ENCODE measurements at places on chromosomes 5 and 9.

GRCh38 chr9:97459326-97459725 is 42.1 kb upstream of the TMOD1 start:
- DNase-seq: no peak

- DNase-seq: no peak
These were observed 1.4 kb downstream of the MLLT3 start for GRCh38 chr9:20620650-20621470.

DNA sequence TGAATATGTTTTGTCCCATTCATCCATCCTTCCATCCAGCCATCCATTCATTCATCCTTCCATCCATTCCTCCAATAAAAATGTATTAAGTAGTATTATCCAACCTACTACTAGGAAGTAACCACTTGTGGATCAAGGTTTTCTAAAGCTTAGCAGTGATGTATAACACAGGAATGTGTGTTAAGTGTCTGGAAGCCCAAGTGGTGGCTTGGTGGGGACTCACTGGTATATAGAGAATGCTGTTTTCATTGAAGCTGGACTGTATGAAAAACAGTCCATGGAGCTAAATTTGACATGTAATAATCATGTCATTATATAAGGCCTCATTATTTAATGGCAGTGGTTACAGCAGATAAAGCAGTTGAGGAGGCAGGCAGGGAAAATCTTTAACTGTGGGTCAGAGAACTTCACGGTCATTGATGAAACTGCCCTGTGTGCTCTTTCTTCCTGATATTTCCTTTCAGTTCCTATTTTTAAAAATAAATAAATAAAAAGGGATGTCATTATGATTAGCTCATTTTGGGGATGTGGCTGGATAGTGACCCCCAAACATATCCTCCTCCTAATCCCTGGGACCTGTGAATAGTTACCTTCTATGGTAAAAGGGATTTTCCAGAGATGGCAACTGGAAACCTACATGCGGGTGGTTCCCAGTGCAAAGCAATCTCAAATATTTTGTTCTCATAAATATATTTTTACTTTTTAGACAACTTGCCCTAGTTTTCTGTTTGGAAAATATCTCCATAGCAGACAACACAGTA is 82.3 kb downstream of the DAPK1 start:
- peak; percentile 18 for DNase-seq

GRCh38 chr5:176319827-176320554 is 41.6 kb downstream of the KIAA1191 start:
- DNase-seq: no peak

DNA sequence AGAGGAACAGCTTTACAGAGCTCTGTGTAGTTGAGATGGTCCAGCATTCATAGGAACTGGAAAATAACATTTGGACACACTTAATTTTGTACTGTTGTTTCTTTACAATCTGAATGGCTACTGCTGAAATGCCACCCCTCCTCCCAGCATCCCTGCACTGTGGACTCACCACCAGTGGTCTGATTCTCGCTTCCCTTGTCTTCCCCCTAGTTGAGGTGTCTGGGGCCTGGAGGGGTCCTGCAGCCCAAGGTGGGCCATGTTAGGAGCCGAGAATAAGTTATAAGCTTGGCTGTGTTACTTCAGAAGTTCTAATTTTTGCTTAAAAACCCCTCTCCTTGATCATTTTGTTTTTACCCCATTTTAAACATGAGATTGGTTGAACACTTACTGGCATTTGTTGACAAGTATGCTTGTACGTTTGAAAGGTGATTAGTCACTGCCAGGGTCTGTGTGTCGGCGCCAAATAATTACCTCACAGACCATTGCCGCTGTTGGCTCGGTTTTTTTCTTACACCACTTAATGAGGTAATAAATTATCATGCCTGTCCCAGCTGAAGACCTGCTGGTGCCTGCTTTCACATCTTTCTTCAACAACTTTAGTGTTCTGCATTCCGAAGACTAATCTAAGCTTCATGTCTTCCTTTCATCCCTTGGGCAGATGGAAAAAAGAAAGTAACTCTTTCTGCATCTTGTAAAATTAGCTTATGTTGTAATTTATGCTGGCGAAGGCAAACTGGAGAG is 65.8 kb downstream of the MCCC2 start:
- DNase-seq: no peak

GRCh38 chr9:13427587-13427986 is 148.1 kb upstream of the MPDZ start:
- DNase-seq: peak; percentile 44

- DNase-seq: peak; percentile 56
These were observed 958 bp upstream of the HSPA5 start for GRCh38 chr9:125241863-125242739.

DNA sequence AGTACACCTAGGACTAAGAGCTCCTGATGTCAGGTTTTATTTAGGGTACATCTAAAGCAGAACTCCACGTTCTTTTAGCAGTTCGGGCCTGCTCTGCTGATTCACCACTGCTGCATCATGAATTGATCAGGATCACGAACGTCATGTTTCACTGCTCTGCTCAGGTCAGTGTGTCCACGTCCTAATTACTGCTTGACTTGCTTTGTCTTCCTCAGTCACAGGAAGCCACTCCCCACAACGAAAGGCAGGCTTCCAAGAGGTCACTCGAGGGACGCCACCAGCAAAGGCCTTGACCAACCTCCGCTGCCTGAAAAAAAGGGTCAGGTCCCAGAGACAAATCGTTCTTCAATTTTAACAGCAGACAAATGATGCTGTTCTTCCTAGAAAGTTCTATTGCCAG is 40.3 kb downstream of the CTNND2 start:
- DNase-seq: no peak

DNA sequence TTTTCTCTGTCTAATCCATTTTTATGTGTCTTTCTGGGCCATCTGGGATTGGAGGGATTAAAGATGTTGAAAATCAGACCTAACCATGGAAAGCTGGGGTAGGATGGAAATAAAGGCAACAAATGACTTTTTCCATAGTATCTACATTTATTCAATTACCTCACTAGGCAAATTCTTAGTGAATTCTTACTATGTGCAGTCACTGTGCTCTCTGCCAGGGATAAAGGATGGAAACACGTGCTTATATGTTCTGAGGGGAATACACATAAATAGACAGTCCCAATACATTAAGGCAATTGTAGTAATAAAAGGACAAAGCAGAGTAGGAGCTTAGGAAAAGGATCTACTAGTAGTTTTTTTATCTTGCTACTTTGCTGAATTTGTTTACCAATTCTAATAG is 214.2 kb downstream of the PRR16 start:
- DNase-seq: no peak

DNA sequence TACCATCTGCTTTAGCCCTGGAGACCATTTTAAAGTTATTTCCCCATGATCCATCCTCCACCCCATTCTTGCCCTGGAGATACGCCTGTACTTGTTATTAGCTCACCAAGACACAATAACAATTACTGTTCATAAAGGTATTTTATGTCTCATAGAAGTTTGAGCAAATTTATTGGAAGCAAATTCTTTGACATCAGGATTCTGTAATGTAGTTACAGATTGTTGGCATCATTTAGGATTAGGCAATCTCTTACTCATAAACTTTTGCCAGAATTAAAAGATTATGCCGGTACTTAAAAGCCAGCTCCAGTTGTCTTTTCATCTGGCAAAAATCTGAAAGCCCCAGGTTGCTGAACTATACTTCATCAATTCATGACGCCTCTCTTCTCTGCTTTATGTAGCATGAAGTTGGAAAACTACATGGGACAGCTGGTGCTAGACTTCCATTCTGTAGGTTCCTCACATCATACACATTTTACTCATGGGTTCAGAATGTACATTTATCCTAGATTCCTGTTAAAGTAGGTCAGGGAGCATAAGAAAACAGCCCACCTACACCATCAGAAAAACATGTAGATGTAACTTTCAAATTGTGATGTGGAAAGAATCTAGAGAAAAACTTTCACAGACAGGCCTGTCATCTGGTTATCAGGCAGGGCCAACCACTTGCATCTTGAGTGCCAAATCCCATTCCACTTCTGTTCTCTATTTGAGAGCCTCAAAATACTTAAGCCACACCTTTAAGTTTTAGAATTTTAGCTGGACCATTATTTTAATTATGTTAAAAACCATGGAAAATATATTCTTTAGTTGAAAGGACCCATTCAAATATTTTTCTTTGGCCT is 14.0 kb downstream of the ATP10B start:
- DNase-seq: no peak

DNA sequence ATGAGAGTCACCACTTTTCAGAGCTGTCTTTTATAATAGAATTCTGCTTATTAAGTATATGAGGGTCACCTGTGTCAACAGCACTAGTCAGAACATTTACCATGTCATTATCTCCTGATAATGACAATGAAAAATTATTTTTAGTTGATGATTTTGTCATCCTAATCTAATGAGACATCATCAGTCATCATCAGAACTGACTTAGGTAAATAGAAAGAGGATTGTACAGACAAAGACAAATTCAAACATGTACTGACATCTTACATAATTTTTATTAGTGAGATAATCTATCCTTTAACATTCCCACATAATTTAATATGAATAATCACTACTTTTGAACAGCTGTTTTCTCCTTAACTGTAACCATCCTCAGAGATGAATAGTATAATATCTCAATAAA is 22.6 kb downstream of the CDH9 start:
- DNase-seq: no peak

GRCh38 chr5:143886651-143887638 is 75.0 kb downstream of the HMHB1 start:
- peak; percentile 62 for DNase-seq

- DNase-seq: peak; percentile 41
These were observed 664.2 kb upstream of the ZNF608 start for GRCh38 chr5:125410537-125411070.

DNA sequence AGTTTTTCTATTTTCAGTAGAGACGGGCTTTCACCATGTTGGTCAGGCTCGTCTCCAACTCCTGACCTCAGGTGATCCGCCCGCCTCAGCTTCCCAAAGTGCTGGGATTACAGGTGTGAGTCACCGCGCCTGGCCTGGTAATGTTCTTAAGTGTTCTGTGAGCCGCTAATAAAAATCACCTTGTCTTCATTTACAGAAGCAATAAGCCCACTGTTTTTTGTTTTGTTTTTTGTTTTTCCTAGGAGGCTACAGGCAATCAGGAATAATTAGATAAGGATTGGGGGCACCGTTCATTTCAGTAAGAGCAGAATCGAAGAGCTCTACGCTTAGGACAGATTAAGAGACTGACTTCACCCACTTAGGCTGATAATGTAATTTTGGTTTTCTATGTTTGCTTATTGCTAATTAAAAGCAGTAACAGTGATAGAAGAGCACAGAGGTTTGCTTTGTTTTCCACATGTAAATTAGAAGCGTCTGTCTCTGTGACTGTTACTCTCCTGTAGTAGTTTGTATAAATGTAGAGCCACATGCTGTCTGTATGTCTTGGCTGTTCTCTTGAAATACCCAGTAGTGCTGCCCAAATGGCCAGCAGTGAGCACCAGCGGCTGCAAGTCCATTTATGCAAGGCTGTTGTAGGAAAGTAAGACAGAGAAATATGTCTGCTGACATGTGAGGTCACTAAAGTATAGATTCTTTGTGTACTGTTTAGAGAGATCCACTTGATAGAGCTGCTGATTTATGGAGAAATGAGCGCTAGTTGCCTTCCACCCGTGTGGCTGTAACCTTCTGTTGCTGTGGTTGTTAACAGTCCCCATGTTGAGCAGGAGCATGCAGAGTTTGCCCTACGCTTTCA is 30.5 kb downstream of the TRIO start:
- no peak for DNase-seq

GRCh38 chr5:38751103-38751502 is 94.7 kb upstream of the OSMR start:
- DNase-seq: no peak

Data from ACHN (cell line).